ENCODE measurements at places on chromosomes 2 and 18. TPM values are rescaled to one million over a fixed set of nuclear protein-coding genes. Genes with fewer than 3 reads are reported as not detected.

Gene STK25
- total RNA-seq = 341 TPM

Gene PPP4R1
- 154 TPM for total RNA-seq

Gene MAP4K4
- 396 TPM for total RNA-seq

Gene RIOK3
- total RNA-seq = 54.6 TPM

Gene RRM2
- total RNA-seq = 63.5 TPM

Gene ABCB11
- 0.65 TPM for total RNA-seq

Gene SS18
- total RNA-seq = 79.9 TPM

Gene ADD2
- total RNA-seq = 2.9 TPM

All from epithelial cell of umbilical artery (primary cell).